ENCODE measurements at places on chromosomes 6 and 20. TPM values are rescaled to one million over a fixed set of nuclear protein-coding genes. Genes with fewer than 3 reads are reported as not detected.

IL20RA gene
- 2.0 TPM for total RNA-seq

DNAH8 gene
- total RNA-seq = not detected

TFAP2D gene
- not detected for total RNA-seq

CPXM1 gene
- not detected for total RNA-seq

MLN gene
- total RNA-seq = not detected

EDN1 gene
- 3.4 TPM for total RNA-seq

CRISP3 gene
- total RNA-seq = not detected

C6orf163 gene
- 2.5 TPM for total RNA-seq

RIMS1 gene
- 0.08 TPM for total RNA-seq

TDP2 gene
- 15.4 TPM for total RNA-seq

YIPF3 gene
- total RNA-seq = 81.4 TPM

NT5DC1 gene
- total RNA-seq = 11.7 TPM

PHACTR1 gene
- total RNA-seq = 1.2 TPM

ZSCAN23 gene
- total RNA-seq = 0.87 TPM

MATN4 gene
- not detected for total RNA-seq

ADGRF1 gene
- 12.9 TPM for total RNA-seq

TNFRSF6B gene
- total RNA-seq = 619 TPM

RBPJL gene
- total RNA-seq = not detected

SLA2 gene
- total RNA-seq = not detected

TRAM2 gene
- 14.8 TPM for total RNA-seq

KHDC1L gene
- not detected for total RNA-seq

ELOVL4 gene
- total RNA-seq = 7.0 TPM

PRKN gene
- total RNA-seq = 0.39 TPM

RIPPLY2 gene
- total RNA-seq = 0.11 TPM

ECT2L gene
- total RNA-seq = not detected

SRXN1 gene
- 92.3 TPM for total RNA-seq

DNMT3B gene
- 4.7 TPM for total RNA-seq

ADGRG6 gene
- total RNA-seq = 19.3 TPM
